Fibroblast of skin of right biceps (primary cell): ENCODE measurements at places on chromosomes 16 and 17.

DNA sequence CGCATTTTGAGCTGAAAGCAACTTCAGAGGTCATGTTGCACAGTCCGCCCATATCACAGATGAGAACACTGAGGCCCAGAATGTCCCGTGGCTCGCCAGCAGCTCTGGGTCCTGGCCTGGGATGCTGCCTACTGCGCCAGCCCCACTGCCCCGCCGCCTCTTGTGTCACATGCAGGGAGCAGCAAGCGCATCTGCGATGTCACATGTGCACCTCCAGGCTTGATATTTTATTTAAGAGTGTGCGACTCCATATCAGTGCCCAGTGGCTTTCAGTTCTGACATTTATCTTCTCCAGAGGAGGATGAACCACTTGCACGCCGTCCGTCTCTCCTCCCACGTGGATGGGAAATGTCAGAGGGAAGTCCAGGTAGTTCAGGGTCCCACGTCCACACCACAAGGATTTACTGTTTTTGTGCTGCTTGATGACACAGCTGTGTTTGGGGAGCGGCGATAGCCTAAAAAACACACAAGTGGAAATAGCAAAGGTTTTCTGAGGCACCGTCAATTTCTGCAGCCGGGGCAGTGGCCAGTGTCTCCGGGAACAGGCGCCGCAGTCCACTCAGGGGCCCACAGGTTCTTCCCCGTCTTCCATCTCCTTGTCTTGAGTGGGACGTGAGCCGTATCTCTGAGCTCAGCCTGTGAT, 7.0 kb upstream of the RBFOX3 start:
- DNase-seq, result no peak

DNA sequence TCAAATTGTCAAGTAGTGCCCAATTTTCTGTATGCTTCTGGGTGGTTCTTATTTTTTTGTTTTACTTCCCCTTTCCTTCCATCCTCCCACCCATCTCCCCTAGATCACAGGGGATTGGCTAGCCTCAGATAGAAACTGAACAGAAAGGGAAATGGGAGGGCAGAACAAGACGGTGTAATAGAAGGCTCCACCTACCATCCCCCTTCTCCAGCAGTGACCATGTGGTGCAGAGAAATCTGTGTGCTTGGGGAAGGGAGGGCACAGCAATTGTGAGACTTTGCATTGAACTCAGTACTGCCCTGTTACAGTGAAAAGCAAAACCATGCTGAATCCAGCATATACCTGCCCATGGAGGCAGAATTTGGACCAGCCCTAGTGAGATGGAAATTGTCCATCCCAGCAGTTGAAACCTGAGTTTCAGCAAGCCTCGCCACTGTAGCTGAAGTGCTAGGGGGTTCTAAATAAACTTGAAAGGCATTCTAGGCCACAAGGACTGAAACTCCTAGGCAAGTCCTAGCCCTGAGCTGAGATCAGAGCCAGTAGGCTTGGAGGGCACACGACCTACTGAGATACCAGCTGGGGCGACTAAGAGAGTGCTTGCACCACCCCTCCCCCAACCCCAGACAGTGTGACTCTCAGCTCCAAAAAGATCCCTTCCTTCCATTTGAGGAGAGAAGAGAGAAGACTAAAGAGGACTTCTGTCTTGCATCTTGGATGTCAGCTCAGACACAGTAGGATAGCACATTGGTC, 5.2 kb downstream of the SLFN11 start:
- no peak for DNase-seq

- peak; percentile 40 for DNase-seq
Measured at GRCh38 chr16:4052801-4053293, 63.4 kb downstream of the ADCY9 start.

DNA sequence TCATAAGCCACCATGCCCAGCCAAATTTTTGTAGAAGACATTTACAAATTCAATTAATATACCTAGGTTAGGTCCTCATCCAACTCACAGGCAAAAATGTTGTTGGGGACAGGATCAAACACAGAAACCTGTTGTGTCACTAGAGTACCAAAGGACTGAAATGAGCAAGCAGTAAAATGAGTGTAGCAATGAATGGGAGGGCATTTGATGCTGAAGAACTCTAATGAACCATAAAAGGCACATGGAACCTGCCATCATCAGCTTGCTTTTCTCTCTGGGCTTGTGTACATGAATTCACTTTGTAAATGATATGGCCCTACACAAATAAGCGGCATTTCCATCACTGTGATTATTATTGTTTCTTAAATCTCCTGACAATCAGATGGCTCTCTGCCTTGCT, 17.8 kb downstream of the USP31 start:
- no peak for DNase-seq

GRCh38 chr17:65170839-65171238, 33.7 kb downstream of the RGS9 start:
- no peak for DNase-seq

GRCh38 chr16:72723781-72724180, 324.1 kb downstream of the ZFHX3 start:
- DNase-seq, result peak; percentile 60

DNA sequence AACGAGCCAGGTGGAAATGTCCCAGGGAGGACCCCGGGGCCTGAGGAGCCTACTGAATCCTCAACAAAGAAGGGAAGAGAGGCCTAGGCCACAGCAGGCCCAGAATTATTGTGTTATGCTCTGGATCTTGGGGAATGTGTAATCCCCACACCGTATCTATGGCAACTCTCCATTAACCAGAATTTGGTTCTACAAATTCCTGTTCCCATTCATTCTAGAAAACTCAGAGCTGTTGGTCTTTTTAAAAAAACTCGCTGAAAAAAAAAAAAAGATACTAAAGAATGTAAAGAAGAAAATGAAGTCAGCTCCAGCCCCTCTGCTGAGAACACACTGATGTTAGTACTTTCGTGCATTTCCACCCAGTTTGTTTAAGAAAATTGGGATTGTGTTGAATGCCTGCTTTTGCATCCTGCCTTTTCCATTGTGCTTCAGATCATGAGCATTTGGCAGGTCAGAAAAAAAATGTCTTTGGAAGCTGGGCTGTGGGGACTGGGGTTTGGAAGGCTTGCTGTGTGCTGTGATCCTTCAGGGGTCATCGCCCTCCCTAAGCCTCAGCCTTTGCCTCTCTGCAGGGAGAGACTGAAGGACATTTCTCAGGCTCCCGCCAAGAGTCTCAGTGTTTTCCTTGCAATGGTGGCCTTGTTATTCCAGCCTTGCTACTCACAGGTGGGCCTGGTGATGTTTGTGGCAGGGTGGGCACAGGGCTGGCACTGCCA, 69.5 kb downstream of the SREBF1 start:
- peak; percentile 45 for DNase-seq

- no peak for DNase-seq
Measured at GRCh38 chr17:47220531-47220999, 11.4 kb downstream of the MYL4 start.

DNA sequence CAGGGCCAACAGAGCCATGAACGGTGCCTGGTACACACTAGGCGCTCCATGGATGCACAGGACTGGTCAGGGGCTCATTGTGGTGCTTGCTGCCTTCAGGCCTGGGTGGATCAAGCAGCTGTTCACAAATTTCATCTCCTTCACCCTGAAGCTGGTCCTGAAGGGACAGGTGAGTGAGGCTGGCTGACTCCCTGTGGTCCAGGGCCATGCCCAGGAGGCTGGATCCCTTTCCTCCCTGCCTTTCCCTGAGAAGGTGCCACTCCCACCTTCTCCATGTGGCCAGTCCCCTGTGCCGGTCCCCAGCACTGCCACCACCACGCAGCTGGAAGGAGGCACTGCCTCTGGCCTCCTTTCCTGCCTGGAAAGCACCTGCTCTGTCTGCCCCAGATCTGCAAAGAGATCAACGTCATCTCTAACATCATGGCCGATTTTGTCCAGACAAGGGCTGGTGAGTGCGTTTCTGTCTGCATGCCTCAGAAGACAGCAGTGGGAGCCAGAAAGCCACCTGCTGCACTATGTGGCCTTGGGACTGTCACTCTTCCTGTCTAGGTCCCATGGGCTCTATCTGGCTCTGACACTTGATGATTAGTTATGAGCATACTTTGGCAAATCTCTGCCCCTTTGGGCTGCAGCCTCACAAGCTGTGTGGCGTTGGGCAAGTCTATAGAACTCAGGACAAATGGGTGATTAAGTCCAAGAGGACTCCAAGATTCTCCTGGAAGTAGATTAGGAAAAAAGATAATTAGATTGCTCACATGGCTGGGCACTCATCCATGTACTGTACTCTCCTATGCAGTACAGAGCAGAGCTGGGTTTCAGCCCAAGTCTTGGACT, 9.4 kb downstream of the CETP start:
- DNase-seq, result no peak

DNA sequence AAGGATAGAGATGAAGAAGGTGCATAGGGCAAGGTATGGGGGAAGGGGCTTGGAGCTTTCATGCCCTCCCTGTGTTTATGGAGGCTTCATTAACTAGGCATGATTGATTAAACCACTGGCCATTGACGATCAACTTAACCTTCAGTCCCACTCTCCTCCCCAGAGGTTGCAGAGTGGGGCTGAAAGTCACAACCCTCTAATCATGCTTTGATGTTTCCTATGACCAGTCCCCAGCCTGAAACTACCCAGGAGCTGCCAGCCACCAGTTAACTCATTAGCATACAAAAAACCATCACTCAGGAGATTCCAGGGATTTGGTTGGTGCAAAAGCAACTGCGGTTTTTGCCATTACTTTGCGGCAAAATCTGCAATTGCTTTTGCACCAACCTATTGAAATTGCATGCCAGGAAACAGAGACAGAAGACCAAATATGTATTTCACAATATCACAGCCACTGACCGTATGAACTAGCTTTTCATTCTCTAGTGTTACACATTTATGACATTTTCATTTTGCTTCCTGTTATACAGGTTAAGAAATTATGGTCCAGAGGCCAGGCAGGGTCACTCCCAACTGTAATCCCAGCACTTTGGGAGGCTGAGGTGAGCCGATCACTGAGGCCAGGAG, 5.4 kb downstream of the GFOD2 start:
- DNase-seq, result no peak

DNA sequence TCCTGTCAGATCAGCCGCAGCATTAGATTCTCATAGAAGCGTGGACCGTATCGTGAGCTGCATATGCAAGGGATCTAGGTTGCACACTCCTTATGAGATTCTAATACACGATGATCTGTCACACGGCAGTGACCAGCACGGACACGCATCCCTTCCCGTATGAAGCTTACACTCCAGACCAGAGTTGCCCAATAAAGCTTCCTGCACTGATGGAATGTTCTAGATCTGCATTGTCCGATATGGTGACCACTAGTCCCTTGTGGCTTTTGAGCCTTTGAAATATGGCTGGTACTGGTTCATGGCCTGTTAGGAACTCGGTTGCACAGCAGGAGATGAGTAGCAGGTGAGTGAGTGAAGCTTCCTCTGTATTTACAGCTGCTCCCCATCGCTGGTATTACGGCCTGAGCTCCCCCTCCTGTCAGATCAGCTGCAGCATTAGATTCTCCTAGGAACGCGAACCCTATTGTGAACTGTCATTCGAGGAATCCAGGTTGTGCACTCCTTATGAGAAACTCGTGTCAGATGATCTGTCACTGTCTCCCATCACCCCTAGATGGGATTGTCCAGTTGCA, 49.8 kb upstream of the ZCCHC14 start:
- no peak for DNase-seq

GRCh38 chr17:19805006-19805405, 56.9 kb upstream of the ALDH3A1 start:
- DNase-seq, result peak; percentile 14

DNA sequence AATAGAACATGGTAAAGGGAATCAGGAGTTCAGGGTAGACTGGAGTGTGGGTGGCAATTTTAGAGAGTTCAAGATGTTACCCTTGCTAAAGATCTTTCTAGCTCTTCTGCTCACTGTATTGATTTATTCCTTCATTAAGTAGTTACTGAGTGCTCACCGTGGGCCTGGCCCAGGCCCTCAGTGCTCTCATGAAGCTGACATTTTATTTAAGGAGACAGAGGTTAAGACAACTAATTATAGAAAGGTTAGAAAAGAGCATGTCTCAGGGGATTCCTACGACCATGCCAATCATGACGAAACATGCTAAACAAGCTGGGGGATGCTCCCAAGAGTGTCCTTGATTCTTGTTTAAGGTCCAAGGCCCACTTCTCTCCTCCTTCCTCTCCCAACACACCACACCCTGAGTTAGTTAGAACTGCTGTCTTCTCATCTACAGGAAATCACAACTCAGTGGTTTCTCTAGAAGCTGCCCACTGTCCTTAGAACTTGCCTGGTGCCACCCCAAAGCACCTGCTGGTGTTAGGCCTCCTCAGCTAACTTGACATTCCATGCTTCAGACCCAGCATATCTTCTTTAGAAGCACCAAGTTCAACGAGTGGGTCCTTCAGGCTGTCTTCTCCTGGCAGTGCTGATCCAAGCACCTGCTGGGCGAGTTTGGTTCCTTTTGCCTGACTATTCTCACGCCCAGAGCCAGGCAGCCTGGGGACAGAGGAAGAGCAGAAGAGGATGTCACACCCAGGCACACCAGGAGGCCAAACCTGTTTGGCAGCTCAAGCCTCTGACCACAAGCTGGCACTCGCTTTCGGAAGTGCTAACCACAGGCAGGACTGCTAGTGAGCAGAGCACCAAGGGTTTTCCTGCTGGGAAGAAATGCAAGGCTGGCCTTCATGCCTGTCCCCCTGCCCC, 79.0 kb downstream of the GAS7 start:
- DNase-seq, result no peak

GRCh38 chr16:63613701-63614100, 1508.2 kb downstream of the CDH11 start:
- peak; percentile 40 for DNase-seq

DNA sequence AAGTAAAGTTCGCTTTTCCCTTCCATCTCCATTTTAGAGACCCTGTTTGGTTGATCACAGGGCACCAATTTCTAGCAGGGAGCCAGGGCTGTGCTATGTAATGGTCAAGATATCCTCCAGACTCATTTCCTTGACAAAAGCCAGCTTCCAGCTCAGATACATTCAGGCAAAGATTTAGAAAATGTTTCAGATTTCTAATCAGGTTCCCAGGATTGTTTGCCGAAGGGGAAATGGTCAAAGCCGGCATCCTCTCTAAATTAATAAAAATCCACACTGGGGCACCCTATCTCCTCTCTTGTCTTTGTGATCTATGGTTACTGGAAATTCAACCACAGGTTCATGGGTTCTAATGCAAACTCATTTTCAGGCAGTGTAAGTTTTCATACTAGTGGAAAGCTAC, 686.8 kb upstream of the KIF2B start:
- no peak for DNase-seq

DNA sequence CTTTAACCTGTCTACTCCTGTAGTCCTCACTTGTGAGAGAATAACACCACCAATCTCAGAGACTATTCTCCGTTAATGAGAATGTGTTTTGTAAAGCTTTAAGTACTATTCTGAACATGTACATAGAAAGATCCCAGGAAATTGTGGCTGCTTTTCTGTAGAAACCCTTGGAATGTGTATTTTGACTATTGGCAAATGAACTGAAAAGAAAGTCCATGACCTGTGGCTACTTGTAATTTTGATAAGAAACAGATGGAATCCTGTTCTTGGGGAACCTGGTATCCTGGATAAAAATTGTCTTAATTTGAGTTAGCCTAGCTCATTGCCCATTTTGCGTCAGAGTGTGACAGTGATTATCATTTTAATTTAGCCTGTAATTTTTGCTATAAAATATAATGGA, 9.1 kb downstream of the CTCF start:
- peak; percentile 57 for DNase-seq
